ENCODE measurements at places on chromosomes 3 and 15.

DNA sequence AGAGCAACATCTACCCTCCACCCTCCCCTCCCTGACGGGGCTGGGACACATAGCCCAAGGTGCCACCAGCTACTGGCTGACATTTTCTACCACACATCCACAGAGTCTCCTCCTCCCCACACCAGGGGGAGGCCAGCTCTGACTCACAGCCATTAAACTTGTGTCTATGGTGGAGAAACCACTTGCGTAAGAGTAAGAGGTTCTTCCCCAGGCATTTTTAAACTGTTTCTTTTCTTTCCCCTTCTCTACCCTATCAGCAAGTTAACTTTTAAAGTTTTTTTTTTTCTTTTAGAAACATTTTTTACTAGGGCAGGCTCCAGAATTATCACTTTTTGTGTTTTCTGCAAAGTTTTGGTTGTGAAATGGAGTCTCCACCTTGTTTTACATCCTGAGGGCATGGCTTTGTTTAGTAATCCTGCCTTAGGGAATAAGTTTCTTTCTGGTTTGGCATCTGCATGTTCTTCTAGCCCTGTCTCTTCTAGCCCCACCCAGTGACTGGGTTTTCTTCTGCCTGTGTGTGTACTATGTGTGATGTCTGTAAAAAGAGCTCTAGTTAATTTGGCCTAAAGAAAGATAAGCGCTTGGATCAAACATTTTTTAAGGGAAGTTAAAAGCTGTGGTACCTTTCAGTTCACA is 148.8 kb upstream of the GADL1 start:
- DNase-seq, result no peak

- DNase-seq, result no peak
These were observed 171.2 kb downstream of the ADAMTS17 start for GRCh38 chr15:100170291-100171210.

DNA sequence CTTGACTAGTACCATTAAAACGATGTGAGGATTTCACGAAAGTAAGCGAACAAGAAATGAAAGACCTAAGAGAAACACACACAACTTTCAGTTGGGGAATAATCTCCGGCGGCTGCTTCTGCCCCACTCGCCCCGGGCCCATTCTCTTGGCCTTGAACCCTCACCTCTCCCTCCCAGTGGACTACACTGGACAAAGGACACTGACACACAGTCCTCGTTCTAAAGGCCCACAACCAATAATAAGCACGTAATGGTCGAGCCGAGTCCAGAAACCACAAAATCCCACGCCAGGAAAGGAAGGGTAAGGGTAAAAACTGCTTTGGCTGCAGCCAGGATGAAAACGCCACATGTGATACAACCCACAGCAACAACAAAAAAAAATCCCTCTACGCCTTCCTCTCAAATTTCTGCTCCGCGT is 469 bp downstream of the ZNF770 start:
- peak; percentile 57 for DNase-seq

GRCh38 chr15:92480361-92480760 is 86.7 kb downstream of the ST8SIA2 start:
- DNase-seq, result no peak

DNA sequence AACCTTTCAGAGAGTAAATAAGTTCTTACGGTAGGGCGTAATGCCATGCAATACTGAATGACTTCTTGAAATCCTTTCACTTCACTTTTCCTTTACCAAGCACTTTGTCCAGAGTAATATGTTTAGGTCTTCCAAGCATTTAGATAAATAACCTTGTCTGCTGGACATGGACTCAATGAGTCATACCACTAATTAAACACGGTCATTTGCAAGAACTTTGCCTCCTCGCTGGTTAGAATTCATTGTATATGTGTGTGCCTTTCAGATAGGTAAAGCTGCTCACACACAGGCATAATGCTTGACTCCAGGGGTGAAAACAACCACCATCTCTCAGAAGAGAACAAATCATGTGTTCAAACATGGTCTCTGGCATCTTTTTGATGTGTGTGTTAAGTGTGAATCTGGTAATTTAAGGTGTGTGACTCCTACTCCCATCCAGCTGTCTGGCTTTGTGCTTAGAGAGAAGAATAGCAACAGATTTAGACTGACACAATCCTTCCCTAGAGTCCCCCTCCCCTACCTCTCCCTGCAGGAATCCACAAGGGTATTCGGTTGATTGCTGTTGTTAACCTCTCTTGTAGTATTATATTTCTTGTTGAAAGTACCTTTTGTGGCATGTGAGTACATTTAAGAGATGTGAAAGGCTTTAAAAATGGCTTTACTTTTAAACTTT is 419.0 kb downstream of the CNTN4 start:
- DNase-seq, result no peak

DNA sequence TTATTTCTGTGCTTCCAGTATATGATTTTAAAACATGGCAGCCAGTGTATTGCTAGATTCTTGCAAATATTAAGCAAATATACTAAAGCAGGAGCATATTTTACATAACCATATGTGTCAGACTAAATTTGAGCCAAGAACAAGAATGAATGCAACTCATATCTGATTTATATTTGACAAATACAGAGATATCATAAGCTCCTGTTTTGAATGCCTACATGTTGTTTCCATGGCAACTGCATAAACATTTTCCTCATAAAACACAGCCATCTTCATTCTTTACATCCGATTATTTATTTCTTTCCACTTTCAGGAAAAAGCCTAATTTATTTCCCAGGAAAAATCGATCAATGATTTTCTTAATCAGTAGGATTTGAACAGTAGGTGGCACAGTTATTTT is 172.2 kb upstream of the TSPAN3 start:
- DNase-seq, result no peak

DNA sequence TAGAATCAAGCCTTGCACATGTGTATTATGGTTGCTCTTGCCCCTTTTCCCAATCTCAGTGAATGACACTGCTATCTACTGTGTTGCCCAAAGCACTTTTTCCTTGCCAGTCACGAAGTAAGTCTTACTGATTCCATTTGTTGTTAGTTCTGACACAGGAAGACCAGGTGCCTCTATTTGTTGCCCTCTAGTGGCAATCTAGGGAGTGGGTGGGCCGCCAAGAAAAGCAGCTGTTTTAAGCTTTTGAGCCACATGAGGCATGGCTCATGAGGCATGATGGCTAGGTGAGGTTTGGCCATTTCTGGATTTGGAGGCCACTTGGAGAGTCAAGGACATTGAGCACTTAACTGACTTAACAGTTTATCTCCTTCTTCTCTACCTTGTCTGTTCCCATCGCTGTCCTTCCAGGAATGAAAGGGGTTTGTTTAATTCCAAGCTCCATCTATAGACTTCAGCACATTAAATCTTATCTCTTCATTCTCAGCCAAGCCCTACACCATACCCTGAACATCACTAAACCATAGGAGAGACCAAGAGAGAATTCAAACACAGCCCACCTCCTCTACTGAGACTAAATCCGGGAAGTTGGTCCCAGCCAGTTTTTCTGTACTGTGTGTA is 103.1 kb downstream of the HCN4 start:
- no peak for DNase-seq

DNA sequence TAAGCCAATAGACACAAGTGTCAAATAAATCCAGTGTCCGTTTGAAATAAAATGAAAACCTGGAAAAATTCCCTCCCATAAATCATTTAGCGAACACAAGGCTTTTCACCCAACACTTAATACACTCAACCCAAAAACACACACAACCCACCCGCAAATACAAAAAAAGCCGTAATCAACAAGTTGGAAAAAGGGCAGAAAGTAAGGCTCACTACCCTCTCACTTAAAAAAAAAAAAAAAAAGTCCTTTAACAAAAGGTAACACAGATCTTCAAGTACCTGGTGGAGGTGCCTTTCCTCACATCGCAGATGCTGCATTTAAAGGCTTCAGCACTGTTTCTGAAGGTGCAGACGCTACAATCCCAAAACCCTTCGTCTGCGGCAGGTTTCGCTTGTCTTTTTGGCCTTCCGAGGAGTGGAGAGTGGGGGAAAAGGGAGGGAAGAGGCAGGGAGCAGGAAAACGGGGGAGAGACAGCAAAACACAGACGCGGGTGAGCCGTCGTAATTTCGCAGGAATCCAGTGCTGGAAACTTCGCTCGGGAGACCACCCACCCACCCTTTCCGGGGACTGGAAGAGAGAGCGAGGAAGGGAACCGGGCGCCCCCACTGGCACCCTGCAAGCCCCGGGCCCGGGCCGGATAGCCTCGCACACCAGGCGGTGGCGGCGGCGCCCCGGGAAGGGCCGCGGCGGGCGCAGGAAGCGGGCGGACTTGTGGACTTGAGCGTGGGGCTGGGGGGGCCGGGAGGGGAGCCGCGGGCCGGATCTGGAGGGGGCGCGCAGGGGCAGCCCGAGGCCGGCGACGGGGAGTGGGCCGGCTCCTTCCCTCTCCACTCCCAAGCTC is 401.8 kb downstream of the SHQ1 start:
- peak; percentile 69 for DNase-seq

DNA sequence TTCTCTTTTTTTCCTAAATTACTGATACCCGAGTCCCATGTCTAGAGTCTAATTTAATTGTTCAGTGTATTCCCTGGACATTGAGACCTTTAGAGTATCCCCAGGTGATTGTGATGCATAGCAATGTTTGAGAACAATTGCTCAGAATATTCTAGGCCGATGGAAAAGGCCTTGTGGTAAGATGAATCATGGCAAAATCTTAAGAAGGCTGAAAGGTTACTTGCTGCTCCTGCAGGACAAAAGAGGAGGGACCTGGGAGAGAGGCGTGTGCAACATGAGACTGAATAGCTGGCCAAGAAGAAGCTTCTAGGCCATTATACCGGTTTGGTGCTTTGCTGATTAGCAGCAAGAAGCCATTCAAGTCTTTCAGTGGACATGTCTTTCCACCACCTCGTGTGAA is 256.6 kb downstream of the ROBO2 start:
- DNase-seq, result no peak

GRCh38 chr3:30354513-30354912 is 251.9 kb upstream of the TGFBR2 start:
- DNase-seq, result no peak

DNA sequence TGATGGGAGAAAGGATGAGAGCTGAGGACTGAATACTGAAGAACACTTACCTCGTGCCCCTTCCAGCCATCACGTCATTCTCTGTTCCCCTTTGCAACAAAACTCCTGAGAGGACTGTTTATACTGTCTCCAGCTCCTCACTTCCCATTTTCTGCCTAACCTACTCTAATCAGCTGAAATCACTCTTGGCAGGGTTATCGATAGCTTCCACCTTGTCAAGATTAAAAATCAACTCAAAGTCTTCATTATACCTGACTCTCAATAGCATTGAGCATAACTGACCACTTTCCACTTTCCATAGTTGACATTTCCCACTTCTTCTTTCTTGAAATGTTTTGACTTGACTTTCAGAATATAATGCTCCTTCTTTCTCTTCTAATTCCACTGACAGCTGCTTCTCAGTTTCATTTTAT is 4.3 kb downstream of the BTBD1 start:
- no peak for DNase-seq

GRCh38 chr3:122618614-122619013 is 41.2 kb downstream of the PARP15 start:
- no peak for DNase-seq

DNA sequence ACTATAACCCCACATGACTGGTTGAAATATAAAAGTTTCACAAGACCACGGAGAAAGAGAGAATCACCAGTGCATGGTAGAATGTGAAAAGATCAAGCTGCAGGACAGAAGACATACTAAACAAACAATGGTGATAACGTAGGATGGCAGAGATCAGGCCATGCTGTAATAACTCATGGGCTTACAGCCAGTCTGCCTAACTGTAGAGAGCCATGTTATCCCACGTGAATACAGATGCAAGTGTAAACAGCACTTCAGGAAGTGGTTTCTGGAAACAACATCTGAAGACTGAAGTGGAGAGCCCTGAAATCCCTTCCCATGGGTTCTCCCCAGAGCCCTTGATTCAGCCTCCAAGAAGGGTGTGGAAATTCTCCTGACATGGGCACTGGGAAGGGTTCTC is 103.2 kb upstream of the SLCO2A1 start:
- DNase-seq, result no peak

DNA sequence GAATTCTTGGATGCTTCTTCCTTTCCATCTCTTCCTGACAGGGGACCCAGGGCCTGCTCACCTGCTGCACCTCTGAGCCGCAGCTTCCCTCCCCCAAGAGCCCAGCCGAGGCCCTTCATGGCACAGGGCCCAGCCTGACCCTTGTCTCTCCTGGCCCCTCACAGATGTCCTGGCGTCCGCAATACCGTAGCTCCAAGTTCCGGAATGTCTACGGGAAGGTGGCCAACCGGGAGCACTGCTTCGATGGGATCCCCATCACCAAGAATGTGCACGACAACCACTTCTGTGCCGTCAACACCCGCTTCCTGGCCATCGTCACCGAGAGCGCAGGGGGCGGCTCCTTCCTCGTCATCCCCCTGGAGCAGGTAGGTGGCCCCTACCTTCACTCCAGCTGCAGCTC is 66.2 kb downstream of the CORO2B start:
- DNase-seq, result no peak

GRCh38 chr15:90008607-90009006 is 7.5 kb downstream of the ZNF710 start:
- DNase-seq, result no peak

- DNase-seq, result no peak
These were observed 14.8 kb upstream of the HTR3E start for GRCh38 chr3:184082034-184082433.

GRCh38 chr3:127286571-127287140 is 1.2 kb downstream of the PRR20G start:
- no peak for DNase-seq

GRCh38 chr3:185880600-185880999 is 55.8 kb upstream of the IGF2BP2 start:
- DNase-seq, result no peak

GRCh38 chr15:46709460-46710083 is 1007.7 kb upstream of the SEMA6D start:
- no peak for DNase-seq

Data from C1 segment of cervical spinal cord (tissue), 14 donors.